Posterior vena cava (tissue), 2 donors: ENCODE measurements at places on chromosomes 13 and 19.

DNA sequence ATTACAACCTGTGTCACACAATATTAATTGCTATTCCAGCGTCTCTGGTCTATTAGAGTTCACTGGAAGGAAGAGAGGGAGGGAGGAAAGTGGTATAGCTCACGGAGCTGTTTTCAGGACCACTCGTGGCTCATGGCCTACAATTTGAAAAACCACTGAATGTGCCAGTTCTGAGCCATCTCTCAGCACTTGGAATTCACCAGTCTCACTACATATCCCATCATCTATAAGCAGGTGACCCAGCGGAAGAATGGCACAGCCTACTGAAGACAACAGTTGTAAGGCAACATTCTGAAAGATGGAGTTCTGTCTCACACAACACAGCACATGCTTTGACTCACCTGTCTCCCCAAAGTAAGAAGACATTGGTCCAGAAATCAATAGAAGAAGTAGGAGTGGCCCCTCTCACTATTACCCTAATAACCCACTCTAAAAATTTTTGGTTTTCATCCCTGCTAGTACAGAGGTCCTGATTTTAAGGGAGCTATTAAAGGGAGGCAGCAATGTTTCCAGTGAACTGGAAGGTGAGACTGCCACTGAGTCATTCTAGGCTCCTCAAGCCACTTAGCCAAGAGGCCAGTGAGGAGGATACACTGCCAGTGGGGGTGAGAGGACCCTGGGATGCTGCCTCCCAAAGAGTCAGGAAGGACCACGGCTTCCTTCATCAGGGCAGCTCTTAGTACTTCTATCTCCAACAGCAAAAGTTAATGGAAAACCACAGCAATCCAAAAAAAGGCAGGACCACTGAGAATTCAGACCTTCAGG, 50.0 kb upstream of the DOCK9 start:
- no peak for DNase-seq

DNA sequence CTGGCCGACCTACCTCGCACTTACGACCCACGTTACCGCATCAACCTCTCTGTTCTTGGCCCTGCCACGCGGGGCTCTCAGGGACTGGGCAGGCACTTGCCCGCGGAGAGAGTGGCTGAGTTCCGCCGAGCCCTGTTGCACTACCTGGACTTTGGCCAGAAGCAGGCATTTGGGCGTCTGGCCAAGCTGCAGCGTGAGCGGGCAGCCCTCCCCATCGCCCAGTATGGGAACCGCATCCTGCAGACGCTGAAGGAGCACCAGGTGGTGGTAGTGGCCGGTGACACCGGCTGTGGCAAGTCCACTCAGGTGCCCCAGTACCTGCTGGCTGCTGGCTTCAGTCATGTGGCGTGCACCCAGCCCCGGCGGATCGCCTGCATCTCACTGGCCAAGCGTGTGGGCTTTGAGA, 4.2 kb downstream of the DHX34 start:
- DNase-seq, result no peak

DNA sequence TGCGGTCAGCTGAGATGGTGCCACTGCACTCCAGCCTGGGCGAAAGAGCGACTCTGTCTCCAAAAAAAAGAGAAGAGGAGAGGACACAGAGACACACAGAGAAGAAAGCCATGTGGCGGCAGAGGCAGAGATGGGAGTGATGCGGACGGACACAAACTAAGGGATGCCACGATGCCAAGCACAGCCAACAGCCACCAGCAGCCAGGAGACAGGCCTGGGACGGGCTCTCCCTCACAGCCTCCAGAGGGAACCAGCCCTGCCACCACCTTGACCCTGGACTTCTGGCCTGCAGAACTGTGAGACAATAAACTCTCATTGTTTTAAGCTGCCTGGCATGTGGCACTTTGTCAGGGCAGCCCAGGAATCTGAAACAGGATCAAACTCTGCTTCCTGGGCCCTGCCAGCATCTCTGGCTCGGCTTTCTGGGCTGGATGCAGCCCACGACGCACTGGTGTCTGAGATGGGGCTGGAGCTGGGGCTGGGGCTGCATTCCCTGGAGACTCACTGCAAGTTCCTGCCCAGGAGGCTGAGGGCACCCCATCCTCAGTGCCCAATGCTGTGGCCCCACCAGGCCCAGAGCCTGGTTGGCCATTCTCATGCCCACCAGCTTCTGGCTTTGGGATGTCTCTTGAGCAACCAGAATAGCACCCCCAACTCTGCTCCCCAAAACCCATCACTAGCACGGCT, 3.0 kb downstream of the F2RL3 start:
- no peak for DNase-seq

GRCh38 chr13:33388286-33388998, 102.9 kb upstream of the STARD13 start:
- DNase-seq, result no peak

DNA sequence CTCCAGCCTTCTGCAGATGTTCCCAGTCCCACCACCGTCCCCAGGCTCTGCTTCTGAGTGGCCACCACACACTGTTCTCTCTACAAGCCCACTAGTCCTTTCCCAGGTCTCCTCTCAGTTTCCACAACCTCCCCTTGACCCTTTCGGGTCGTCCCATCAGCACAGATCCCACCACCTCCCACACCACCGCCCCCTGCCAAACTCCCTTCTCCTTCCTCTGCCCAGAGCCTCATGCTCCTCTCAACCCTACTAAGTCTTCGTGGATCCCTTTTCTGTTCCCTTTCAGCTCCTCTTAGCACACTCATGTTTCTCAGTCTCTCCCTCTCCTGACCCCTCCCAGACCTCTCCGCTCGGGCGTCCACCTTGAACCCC, 1.9 kb downstream of the NAPA start:
- no peak for DNase-seq

GRCh38 chr13:77339408-77339807, 12.5 kb upstream of the MYCBP2 start:
- DNase-seq, result no peak

GRCh38 chr19:17720440-17720839, 1.2 kb downstream of the MAP1S start:
- no peak for DNase-seq

GRCh38 chr13:81488021-81488420, 1147.1 kb upstream of the SPRY2 start:
- no peak for DNase-seq

DNA sequence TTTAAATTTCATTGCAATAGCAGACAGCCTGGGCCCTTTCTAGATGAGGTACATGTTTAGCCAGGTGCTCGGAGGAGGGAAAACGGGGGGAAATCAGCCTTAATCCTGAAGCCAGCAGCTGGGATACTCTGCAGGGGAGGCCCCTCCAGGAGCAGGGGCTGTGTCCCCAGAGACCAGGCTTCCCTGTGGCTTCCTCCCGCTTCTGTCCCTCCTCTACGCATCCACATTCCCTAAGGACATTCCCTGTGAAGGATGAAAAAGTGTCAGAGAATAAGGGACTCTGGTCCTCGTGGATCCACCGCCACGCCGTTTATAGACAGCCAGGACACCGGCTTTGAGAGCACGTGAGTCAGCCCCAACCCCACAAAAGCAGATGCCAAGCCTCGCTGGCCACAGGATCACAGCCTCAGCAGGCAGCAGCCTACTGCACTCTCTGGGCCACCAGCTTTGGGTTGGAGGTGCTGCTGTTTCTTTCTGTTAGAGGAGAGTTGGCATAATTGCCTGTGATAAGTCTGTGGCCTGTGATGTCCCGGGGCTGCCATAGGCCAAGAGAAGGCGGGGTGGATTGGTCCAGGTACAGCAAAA, 36.7 kb upstream of the RANBP3 start:
- peak; percentile 72 for DNase-seq

DNA sequence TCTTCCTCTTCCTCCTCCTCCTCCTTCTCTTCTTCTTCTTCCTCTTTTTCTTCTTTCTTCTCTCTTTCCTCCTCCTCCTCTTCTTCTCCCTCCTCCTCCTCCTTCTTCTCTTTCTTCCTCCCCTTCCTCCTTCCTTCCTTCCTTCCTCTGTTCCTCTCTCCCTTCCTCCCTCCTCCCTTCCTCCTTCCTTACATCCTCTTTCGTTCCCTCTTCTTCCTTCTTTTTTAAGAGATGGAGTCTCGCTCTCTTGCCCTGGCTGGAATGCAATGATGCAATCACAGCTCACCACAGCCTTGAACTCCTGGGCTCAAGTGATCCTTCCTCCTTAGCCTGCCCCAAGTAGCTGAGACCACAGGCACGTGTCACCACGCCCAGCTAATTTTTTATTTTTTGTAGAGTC, 13.2 kb downstream of the EHD2 start:
- no peak for DNase-seq

GRCh38 chr13:34620862-34621261, 321.2 kb upstream of the NBEA start:
- no peak for DNase-seq

GRCh38 chr13:85500696-85501256, 298.4 kb downstream of the SLITRK6 start:
- no peak for DNase-seq

- DNase-seq, result no peak
Observed at GRCh38 chr19:51891193-51891747, 3.5 kb upstream of the ZNF577 start.

DNA sequence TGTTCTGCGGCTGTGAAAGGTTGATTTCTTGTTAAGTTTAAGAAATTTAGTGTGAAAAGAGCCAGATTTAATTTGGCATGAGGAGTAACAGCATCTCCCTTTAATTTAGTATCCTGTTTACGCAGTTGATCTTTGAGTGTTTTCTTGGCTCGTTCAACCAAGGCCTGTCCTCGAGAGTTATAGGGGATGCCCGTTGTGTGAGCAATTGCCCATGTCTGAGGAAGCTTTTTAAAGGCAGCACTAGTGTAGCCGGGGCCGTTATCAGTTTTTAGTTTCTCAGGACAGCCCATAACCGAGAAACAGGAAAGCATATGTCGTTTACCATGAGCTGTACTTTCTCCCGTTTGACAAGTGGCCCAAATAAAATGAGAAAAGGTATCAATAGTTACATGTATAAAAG, 47.5 kb upstream of the ZNF43 start:
- no peak for DNase-seq

- no peak for DNase-seq
Observed at GRCh38 chr13:105937451-105937850, 598.0 kb downstream of the EFNB2 start.

GRCh38 chr19:55930996-55931515, 1.1 kb downstream of the NLRP13 start:
- no peak for DNase-seq

GRCh38 chr13:34435338-34435737, 506.7 kb upstream of the NBEA start:
- no peak for DNase-seq

GRCh38 chr19:8573316-8573715, 3.9 kb downstream of the MYO1F start:
- no peak for DNase-seq

- DNase-seq, result no peak
Observed at GRCh38 chr19:52197964-52198363, 8.1 kb downstream of the PPP2R1A start.

DNA sequence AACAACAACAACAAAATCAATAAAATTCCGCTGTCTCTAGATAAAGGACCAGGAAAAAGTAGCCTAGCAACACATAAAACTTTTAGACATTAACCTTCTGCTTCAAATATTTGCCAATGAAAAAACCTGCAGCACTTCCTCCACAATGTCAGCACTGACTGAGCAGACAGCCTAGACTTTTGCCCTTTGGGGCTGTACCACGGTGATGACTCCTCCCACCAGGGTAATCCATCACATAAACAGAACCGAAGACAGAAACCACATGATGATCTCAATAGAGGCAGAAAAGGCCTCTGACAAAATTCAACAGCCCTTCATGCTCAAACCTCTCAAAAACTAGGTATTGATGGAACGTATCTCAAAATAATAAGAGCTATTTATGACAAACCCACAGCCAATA, 30.2 kb upstream of the TRPC4 start:
- DNase-seq, result no peak

GRCh38 chr19:28667348-28667977, 545.5 kb downstream of the UQCRFS1 start:
- DNase-seq, result no peak

GRCh38 chr19:38949580-38950367, 19.0 kb downstream of the MRPS12 start:
- DNase-seq, result peak; percentile 95

DNA sequence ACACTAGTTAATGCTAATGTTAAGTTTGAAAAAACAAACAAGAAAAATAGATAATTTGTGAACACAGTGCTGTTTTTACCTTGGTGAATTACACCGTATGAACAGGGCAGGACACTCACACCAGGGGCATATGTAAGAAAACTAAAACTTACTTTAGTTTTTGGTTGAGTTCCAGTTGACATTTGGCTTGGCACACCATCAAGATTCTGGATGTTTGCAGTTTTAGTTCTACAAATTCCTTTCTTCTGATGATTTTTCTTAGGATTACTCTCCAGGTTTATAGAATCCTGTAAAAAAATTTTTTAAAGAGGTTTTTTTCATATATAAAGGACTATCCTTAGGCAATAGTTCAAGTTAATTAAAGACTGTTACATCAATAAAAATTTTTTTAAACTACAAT, 238.5 kb upstream of the STARD13 start:
- no peak for DNase-seq

DNA sequence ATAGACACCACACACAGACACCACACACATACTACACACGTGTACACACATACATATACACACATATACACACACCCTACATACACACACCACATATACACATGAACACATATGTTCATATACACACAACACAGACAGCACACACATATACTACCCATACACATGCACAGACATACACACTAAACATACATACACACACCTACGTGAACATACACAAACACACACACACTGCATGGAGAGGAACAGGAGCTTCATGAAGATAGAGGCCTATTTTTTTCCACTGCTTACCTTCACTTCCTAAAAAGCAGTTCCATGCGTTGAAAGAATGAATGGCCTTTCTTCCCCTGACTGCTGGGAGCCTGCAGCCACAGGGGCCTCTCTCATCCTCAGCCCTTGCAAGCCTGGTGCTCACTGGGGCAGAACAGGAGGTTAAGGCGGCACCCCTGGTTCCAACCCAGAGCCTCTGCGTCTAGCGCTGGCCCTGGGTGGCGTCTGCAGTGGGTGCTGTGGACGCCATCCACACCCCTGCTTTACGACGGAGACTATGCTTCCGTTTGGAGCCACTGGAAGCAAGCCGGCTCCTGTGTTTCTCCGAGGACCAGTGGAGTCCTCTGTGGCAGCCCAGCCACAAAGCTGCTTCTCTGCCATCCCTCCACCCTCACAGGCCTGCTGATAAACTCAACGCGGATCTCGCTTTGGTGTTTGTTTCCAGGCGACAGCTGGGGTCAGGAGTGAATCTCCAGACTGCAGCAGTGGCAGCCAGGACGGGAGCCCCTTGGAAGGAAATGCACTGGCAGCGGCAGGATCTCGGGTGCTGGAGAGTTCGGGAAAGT, 1.9 kb upstream of the RASA3 start:
- DNase-seq, result peak; percentile 79

- DNase-seq, result no peak
Observed at GRCh38 chr13:60645676-60646075, 248.7 kb downstream of the TDRD3 start.

DNA sequence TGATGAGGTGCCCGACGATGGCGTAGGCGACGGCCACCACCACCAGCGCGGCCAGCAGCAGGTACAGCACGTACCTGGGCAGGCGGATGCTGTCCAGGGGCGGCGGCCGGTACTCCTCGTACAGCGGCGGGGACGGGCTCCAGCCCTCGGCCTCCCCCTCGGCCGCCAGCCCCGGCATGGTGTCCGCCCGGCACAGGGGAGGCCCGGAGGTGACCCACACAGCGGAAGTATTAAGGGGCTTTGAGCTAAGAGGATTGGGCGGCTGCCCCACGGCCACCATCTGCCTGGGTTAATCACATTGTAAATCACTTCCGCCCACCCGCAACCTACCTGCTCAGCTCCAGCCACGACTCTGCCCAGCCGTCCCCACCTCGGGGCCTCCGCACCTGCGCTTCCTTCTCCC, at the start of gene SMIM44:
SMIM44 (minus strand) TSS at position 216 of the 403 bp plus-strand sequence; CDS start at position 178, 38 bp downstream.
- no peak for DNase-seq
